ENCODE measurements at places on chromosomes 7 and 10.

DNA sequence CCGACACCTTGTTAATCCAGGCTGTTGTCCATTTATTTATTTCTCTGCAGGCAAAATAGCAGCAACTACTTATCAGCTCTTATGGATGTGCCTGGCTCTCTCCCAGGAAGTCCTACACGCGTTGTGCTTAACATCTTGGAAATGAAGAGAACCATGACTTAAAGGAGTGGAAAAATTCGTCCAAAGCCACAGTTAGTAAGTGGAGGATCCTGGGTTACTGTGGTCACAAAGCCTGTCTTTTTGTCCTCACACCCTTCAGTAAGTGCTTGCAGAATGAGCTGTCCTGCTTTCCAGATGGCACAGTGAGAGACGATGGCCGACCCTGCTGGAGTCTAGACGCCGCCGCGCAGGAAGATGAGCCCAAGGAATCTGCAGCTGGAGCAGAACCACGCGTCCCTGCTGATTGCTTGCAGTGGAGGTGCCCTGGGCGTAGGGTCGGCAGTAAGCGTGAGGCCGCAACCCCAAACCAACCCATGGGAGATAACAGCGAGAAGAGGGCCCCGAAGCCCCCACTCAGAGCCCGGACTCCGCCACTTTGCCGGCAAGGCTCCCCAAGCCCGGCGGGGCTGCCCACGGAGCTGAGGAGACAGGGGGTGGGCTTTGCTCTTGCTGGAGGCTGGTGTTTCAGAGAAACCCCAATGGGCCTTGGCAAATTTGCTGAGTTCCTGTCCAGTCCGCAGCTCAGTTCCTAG lies 178.6 kb downstream of the CXCL12 start:
- no peak for DNase-seq

GRCh38 chr7:129948877-129949291 lies 3.9 kb downstream of the UBE2H start:
- peak; percentile 97 for DNase-seq

GRCh38 chr7:26096136-26096535 lies 55.9 kb upstream of the NFE2L3 start:
- DNase-seq = no peak

DNA sequence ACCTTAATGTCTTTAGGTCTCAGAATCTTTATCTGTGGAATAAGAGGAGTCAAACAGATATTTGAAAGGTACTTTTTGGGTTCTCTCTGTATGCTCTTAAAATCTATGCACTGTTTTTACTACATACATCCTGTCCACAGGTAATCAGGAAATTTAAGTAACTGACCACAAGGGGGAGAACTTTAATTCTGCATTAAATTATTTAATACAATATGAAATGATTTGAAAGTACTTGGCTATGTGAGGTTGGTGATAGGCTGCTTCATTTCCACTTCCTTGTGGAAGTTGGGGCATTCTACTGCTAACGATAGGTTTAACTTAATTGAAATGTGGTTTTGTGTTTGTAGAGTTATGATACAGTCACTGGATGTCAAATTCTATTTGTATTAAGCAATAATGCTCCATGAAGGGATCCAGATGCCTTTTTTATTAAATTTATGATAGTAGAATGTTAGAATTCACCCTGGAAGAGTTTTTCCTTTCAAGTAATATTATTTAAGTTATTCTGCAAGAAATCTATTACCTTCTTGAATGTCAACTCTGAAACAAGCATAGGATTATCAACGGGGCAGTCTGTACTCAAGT lies 6.0 kb downstream of the TEX47 start:
- DNase-seq = peak; percentile 69

DNA sequence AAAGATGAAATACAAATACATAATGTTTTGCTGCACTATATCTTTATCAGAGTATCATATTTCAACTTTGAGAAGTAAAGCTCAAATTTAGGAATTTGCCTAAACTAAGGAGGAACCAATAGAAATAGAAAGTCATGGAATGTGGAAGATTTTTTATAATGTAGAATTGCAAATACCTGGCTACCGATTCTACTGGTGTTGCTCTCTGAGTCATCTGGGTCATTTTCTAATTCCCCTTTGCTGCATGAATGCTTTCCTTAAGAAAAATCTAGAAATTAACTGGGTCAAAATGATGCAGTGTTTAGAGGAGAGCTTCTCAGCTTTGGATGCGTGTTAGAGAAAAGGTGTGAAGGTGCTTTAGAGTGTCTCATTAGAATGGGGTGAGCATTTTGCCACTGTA lies 568.9 kb upstream of the ANKRD30A start:
- DNase-seq = no peak

DNA sequence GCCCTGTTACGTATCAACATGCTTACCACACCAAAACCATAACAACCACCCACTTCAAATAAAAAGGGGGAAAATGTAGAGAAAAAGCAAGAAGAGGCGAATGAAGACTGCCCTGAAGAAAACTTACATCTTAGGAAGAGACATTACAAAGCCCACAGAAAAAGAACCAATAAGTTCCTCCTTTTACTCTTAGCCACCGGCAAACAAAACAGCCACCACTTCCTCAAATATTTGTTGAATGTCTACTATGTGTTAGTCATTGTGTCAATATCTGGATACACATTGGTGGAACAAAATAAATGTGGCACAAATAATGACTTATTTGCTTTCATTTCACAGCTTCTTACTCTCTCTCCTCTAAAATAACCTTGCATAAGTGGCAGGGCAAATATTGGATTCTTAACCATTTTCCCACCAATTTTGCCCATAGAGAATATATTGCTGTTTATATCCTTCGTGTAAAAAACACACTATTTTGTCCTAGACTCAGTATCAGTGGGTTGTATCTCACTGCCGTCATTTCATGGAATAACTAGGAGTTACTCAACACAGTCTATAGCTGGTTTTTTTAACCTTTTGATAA lies 106.8 kb downstream of the ANK3 start:
- DNase-seq = peak; percentile 55

DNA sequence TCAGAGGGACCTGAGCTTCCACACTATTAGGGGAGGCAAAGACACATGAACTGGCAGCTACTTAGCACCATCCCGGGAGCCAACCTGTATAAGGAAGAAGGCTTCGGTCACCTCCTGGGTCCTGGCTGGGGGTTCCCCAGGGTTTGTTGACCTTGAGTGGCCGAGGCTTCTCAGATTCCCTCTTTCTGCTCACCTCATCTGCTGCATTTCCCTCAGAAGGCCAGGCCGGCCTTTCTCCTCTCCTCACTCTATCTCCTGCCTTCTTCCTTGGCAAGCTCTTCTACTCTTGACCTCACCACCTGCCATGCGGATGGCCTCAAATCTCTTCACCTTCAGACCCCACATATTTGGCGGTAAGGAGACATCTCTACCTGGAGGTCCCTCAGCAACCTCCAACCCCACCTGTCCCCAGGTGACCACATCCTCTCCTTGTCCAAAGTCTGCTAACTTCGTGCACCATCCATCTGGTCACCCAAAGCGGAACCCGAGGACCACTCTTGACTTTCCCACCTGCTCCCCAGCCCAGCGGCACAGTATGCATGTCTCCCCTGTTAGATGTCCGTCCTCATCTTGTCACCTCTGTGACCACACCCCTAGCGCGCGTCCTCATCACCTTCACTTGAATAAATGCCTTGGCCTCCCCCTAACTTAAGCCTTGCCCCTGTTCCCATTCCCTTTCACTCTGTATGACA lies 133.8 kb upstream of the UNC5B start:
- no peak for DNase-seq

DNA sequence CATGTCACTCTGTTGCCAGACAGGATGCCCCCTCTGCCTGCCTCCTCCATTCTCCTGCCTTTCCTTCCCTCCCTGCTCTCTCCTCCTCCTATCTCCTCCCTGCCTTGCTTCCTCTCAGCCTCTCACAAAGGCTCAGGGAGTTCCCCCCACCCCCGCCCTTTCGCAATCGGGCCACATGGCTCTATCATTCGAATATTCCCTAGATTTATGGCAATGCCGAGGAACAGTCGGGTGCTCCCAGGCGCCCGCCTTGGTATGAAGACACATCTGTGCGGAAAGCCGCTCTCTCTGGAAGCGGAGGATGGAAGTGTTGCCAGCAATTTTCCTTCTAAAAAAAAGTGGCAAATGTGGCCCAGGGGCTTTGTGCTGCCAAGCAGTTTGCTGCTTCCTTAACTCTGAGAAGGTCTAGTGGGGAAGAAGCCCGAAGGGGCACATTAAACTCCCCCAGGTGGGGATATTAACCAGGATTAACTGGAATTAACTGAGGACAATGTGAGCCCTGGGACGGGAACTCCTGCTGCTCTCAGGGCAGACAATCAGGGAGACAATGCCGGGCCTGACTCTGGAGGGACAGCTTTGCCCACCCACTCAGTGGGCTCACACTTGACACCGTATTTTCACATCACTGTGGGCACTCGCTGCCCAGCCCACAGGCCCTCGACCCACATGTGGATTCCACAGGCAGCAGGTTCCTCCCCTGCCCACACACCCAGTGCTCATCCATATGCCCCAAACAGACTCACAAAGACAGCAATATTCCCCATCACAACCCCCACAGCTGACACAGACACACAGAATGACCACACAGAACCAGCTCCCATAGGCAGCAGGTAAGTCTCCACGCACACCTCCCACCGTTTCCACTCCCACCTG lies 88.4 kb upstream of the SMNDC1 start:
- DNase-seq = no peak

DNA sequence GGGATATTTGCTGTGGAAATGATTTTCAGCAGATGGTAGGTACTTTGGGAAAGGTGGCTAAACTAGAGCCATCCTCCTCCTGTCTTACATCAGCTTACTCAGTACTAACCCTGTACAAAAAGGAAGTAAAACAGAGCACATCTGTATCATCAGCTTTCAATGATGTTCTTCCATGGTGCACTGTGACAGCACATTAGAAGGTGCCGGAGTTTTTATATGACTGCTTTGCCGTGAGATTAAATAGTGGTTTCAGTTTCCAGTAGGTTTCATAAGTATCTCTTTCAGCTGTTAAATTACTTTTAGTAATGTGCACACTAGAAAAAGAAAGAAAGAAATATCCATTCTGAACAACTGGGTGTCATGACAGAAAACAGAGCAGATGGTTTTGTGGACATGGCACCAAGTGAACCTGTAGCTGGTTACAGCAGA lies 86.5 kb downstream of the ARID5B start:
- no peak for DNase-seq

- no peak for DNase-seq
These were observed 152.6 kb downstream of the PKD1L1 start for GRCh38 chr7:47795631-47796030.

- no peak for DNase-seq
These were observed 46.9 kb downstream of the ZNF438 start for GRCh38 chr10:30984563-30985328.

DNA sequence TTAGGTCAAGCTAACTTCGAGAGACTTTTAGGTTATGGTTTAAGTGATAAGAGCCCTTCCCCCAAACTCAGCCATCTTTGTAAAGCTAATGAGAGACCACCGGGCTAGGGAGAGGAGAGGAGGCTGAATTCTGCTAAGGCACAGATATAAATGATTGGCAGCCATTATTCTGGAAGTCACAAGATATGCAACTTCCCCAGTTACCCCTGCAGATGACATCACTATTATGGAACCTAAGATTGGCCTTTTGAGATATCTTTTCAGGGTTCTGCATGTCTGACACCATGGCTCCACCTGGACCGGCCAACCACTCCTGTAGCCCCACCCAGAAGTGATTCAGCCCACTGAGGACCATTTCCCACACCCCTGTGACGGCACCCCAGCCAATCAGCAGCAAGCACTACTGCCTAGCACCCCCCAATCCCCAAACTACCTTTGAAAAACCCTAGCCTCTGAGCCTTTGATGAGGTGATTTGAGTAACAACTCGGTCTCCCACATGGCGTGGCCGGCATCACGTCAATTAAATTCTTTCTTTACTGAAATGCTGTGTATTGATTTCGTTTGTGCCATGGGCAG lies 14.4 kb downstream of the VIPR2 start:
- DNase-seq = no peak

DNA sequence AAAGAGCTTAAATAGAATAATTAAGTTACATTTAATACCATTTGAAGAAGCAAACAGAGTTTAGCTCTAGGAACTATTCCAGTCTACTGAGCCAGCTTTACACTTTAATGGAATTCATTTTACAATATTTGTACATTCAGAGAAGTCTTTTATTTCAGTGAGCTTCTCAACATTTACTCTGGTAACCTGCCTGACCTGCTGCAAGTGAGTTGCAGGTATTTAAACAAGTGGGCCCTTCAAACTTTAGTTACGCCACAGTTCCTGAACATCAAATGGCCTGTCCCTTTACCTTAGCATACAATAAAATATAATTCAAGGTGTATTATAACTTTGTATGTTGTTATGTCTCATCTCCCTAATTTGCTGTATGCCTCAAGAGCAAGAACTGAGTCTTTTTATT lies 121.6 kb upstream of the SEMA3C start:
- no peak for DNase-seq

DNA sequence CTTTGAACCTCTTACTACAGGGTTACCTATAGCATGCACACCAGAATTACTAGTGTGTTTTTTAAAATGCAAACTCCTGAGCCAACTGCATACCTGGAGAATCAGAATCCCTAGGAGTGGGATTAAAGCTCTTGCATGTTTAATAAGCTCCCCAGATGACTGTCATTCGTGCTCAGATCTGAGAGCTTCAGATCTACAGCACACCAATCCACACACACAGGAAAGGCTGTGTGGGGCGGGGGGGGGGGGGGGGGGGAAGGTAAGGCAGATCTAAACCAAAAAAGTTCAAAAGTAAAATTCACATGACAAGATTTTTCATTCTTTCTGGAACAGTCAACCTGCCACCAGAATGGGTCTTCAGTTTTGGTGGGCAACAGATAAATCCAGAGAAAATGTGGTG lies 5.5 kb downstream of the FAM3C start:
- DNase-seq = no peak

DNA sequence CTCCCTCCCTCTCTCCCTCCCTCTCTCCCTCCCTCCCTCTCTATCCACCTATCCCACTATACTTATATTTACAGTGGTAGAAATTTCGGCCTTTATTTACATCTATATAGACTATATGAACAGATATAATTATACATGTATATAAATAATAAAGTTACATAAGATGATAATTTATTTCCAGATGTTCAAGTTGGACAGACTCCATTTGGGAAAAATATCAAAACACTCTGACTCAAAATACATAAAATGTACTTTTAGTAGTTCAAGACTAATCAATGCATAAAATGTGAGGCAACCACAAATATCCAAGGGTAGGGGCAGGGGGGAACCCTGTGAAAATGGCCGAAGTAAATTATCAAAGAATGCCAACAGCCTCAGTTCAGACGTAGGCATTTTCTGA lies 203.0 kb downstream of the FANK1 start:
- no peak for DNase-seq

GRCh38 chr10:117360994-117361667 lies 14.1 kb downstream of the PDZD8 start:
- peak; percentile 91 for DNase-seq

- no peak for DNase-seq
These were observed 134.7 kb upstream of the PPP2R2D start for GRCh38 chr10:131766096-131766495.

DNA sequence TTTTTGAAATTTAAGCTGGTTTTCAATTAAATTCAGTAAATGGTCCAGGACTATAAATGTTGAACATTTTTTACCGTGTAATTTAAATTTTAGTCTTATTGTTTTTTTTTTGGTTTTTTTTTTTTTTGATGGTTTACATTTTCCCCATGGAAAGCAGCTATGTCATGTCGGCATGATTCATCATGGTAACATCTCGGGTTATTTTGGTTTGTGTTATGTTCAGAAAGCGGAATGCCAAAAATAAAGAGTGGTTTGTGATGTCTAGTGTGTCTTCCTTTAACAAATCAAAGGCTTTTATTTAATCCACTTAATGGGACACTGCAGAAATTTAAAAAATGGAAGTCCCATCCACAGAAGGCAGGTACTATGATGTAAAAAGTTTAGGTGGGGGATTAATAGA lies 58.5 kb downstream of the TRUB1 start:
- no peak for DNase-seq
